ENCODE measurements at places on chromosomes 16 and 17.

GRCh38 chr17:60249290-60249826 lies 99.6 kb downstream of the CA4 start:
- no peak for DNase-seq

GRCh38 chr17:73250851-73251640 lies 10.6 kb downstream of the CPSF4L start:
- DNase-seq, result no peak

GRCh38 chr17:27751622-27752490 lies 48.5 kb downstream of the NOS2 start:
- DNase-seq, result no peak

DNA sequence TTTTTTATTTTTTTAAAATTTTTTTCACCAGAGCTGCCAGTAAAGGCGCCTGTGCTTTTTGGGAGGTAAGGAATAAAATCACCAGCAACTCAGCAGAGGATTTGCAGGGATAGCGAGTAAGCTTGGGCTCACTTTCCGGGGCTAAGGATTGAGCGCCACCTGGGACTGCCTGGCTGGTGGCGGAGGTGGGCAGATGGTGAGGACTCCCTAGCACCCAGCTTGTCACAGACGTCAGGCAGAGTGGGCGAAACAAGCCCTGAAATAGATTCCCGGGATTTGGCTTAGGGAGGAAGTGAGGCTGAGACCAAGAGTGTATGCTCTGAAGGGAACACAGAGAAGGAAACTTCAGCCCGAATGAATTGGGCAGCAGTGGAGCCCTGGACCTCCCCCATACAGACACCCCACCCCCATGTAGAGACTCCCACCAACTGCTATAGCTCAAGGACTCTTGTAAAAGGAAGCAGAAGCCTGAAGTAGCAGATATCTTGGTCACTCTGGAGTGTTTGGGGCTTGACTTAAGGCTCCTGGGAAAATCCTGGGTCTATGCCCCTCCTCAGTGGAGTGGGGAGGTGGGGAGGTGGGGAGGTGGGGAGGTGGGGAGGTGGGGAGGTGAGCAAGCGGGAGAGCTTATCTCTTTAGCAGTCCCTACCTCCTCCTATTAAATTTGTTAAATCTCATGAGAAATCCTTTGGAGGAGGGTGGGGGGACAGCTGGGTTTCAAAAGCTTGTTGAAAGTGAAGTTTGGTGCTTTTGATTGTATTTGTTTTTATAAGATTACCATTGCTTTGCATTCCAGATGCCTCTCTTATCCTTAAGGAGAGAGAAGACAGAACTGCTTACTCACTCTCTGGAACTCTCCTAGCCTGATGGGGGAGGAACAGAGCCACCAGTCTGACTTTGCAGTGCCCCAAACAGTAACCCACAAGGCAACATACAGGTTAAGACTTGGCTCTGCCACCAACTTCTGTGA lies 8.2 kb downstream of the ARL4D start:
- no peak for DNase-seq

DNA sequence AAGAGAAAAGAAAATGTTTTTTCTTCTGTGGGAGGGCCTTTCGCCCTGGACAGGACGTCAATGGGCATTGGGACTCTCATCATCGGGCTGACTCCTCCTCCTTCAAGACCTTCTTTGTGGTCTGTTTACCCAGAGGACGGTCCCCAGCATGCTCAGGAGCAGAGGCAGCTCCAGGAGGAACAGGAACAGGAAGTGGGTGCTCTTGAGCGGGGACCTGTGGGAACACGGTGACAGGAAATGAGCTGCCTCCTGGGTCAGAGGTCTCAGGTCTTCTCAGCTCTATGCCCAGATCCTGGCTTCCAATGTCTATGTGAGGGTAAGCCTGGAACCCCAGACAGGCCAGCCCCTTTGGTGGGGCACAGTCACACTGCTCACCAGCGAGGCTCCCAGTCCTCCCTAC lies 12.2 kb downstream of the CD300LD start:
- DNase-seq, result no peak

GRCh38 chr16:89378947-89379771 lies 111.2 kb downstream of the ANKRD11 start:
- DNase-seq, result no peak
